ENCODE measurements at places on chromosomes 11 and 22.

DNA sequence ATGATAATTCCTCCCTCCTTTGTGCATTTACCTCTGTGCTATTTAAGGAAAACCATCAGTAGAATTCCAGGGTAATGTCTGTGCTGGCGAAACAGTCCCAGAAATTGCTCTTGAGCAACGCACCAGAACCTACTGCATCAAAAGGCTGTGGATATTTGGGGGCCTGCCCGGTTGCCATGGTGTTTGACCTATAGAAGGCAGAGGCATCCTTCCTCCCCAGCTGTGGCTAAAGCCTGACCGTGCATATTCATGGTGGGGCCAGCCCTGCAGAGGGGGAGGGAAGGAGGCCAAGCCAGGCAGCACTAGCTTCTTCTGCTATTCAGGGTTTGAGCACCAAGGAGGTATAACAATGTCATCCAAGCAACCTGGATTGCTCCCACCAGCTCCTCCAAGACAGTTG, 215.0 kb upstream of the E2F8 start:
- DNase-seq, result no peak

- DNase-seq, result no peak
Measured at GRCh38 chr22:20404881-20405280, 10.9 kb downstream of the ZNF74 start.

- peak; percentile 56 for DNase-seq
Measured at GRCh38 chr11:48081151-48082010, 101.0 kb downstream of the PTPRJ start.

- DNase-seq, result no peak
Measured at GRCh38 chr11:77725433-77725832, 87.8 kb upstream of the CLNS1A start.

DNA sequence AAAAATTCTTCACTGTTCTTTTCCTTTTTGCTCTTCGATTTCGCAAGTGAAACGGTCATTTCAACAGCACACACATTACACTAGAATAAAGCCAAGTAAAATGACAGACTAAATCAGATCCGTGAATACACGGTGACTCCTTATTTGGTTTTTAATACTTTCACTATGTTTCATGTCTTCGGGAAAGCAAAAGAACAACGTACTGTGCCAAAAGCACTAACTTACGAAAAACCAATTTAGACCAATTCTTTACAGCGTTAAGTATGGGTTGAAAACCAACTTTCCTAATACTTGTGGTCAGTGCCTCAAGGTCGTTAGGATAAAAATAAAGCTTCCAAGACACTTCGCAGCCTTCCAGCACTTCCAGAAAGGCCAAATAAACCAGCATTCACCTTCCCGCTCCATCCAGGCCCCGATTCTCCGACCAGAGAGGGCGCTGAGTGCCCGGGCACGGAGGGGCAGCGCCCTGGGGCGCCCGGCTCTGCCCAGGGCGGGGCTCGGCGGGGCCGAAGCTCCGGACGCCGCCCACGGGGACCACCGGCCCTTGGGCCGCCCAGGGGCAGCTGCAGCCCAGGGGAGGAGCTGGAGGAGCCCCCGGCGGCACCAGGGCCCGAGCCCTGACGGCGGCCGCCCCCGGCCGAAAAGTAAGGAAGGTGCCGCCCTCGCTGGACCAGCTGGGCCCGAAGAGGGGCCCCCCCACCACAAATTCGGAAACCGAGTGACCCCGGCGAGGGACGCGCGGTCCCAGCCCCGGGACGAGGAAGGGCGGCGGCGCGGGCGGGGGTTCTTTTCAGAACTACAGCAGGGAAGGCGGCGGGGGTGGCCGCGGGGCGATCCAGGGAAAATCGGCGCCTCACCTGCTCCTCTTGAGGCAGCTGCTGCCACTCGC, 499 bp downstream of the ATL3 start:
- DNase-seq, result peak; percentile 45

DNA sequence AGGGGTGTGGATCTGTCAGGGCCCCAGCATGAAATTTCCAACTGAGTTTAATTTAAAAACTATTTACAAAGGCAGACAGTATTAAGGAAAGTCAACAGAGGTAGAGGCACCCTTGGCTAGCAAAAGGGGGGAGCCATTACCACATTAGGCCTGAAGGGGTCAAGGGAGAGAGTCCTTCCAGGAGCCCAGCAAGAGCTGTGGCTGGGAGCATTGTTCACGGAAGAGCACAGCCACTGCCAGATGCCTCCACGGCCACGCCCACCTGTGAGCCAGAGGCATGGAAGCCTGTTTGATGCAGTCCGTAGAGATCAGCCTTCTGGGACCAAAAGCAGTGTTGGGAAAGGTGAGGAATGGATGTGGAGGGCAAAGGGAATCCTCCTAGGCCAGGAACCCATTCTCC, 102.6 kb downstream of the GALNT18 start:
- no peak for DNase-seq

DNA sequence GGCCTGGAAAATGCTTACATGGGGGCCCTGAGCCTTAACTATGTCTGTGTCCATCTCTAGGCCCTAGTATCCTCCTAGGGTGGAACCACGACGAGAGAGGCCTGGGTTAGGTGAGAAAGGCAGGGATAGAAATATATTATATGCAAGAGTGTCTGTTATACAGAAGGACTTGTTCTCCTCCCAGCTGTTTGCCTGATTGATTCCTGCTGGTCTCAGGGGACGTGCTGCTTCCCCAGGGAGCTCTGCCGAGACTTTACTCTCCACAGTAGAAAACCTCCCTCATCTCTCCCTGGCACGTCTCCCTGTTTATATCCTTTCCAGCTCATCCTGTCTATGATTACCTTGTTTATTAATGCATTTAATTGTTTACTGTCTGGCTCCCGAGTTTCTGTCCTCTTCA, 132.6 kb downstream of the MIAT start:
- DNase-seq, result no peak

- no peak for DNase-seq
Measured at GRCh38 chr22:41411021-41411851, 29.5 kb downstream of the TEF start.

- DNase-seq, result no peak
Measured at GRCh38 chr11:127057126-127057525, 56.6 kb upstream of the KIRREL3 start.

DNA sequence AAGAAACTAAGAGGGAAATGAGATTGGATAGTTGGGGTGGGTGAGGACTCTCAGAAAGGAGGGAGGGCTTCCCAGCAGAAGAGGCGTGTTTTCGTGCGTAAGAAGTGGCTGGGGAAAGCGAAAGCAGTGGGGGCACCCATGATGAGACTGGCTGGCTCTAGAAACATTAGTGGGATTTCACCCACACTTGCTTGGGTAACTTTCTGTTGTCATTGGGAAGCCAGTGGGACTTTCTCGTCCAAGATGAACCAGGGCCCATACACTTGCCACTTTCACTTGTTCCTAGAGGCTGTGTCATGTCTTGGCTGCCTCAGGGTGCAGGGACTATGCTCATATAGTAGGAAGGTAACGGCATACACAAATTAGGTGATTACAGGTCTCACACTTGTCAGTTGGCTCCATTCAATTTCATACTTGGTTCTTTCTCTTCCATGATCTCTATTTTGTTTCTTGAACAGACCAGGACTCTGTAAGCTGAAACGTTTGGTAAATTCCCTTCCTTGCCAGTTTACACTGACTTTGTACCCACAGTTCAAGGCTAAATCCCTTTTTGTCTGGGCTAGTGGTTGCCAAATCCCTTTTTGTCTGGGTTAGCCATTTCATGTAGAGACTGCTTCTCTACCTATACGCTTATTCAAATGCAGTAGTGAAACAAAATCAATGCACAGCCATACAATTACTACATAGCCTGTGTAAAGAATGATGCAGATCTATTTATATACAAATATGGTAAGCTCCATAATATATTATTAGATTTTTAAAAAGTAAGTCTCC, 42.0 kb upstream of the CXCR5 start:
- peak; percentile 53 for DNase-seq

DNA sequence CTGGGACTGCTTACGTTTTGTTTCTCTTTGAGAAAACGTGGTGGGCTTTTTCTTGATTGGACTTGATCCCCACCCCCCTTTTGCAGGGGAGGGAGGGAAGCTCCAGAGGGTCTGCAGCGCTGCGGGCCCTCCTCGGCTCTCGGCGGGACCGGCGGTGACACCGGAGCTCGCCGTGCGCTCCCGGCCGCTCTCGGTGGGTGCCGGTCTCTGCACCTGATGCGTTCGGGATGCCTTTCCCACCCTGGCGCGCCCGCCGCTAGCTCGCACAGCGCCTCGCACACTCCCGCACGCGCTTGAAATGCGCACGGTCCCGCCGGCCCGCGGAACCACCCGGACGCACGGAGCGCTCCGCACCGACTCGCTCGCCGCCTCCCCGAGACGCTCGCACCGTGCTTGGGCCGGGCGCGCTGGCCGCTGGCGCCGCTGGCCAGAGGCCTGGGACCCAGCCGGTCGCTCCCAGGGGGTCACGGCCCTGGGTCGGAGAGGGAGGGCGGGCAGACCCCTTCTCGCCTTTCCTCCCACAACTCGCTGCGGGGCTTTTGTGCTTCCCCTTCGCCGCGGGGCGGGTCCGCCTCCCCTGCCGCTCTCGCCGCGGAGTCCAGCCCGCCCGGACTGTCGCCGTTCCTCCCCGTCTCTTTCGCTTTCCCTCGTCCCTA, 1.0 kb downstream of the ZBTB16 start:
- peak; percentile 49 for DNase-seq

DNA sequence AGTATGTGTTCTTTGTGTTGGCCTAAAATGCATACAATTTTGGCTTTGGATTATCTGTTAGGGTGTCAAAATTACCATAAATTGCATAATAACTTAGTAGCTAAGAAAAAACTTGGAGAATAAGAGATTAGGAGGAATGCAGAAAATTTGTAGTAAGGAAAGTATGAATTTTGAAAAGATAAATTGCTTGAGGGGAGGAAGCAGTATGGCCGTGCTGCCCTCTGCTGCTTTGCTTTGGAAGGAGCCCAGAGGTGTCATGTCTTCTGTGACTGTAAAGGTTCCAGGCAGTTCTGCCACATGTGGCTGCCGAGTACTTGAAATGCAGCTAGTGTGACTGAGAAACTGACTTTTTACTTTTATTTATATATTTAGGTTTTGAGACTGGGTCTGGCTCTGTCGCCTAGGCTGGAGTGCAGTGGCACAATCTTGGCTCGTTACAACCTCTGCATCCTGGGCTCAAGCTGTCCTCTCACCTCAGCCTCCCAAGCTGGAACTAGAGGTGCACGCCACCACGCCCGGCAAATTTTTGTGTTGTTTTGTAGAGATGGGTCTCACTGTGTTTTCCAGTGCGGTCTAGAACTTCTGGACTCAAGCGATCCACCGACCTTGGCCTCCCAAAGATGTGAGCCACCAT, 1.8 kb downstream of the ADSL start:
- DNase-seq, result peak; percentile 83

DNA sequence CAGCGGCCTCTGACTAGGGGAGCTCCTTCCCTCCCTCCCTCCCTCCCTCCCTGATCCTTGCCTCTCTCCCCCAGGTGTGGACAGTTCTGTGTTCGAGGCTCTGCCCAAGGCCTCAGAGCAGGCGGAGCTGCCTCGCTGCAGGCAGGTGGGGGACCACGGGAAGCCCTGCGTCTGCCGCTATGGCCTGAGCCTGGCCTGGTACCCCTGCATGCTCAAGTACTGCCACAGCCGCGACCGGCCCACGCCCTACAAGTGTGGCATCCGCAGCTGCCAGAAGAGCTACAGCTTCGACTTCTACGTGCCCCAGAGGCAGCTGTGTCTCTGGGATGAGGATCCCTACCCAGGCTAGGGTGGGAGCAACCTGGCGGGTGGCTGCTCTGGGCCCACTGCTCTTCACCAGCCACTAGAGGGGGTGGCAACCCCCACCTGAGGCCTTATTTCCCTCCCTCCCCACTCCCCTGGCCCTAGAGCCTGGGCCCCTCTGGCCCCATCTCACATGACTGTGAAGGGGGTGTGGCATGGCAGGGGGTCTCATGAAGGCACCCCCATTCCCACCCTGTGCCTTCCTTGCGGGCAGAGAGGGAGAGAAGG, 11.1 kb upstream of the POU2F3 start:
- no peak for DNase-seq

DNA sequence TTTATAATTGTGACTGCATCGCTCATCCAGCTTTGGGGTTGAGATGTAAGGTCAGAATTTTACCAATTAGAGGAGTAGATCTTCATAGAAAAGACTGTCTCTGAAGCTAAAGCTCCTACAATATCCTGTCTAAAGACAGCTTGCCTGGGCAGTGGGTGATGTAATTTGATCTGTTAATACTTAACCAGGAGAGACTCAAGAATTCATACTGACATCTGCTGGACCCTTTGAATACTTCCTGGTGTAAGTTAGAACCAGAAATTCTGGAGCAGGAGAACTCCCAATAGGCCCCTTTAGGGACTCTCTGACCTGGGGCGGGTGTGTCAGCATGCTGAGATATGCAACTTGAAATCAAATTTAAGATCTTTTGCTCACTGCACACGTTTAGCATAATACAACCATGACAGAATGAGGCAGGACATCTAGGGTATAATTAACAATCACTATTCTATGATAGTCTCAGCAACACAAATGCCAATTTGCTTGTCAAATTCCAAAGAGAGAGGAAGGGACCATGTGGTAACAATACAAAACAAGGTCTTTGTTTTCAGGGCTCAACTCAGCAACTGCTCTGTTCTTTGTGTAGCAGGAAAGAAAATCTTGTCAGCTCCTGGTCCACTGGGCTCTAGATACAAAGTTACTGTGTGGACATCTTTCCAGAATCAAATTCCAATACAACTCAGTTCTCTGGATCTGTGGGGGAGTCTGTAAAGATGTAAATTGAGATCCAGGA, 143.9 kb downstream of the INSC start:
- DNase-seq, result no peak

- DNase-seq, result no peak
Measured at GRCh38 chr11:121163658-121164308, 62.7 kb downstream of the TECTA start.

- DNase-seq, result no peak
Measured at GRCh38 chr11:46391186-46391577, 394 bp downstream of the CHRM4 start.

DNA sequence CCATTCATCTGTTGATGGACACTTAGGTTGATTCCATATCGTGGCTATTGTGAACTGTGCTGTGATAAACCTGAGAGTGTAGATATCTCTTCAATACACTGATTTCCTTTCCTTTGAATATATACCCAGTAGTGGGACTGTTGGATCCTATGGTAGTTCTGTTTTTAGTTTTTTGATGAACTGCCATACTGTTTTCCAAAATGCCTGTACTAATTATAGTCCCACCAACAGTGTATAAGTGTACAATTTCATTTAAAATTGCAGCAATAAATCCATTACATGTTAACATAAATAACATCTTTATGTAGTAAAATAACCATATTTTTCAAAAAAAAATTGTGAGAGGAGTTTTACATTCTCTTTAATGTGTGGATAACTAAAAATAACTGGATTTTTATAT, 65.0 kb upstream of the SYT9 start:
- DNase-seq, result no peak

- no peak for DNase-seq
Measured at GRCh38 chr11:118166641-118167040, 9.8 kb downstream of the SCN2B start.

All from activated naive CD4-positive, alpha-beta T cell treated with anti-CD3 and anti-CD28 coated beads, Interleukin-2, amount 10 ng/mL, durations not matched to agents 7 days and 5 days (primary cell).